ENCODE measurements at places on chromosomes 5 and 9.

DNA sequence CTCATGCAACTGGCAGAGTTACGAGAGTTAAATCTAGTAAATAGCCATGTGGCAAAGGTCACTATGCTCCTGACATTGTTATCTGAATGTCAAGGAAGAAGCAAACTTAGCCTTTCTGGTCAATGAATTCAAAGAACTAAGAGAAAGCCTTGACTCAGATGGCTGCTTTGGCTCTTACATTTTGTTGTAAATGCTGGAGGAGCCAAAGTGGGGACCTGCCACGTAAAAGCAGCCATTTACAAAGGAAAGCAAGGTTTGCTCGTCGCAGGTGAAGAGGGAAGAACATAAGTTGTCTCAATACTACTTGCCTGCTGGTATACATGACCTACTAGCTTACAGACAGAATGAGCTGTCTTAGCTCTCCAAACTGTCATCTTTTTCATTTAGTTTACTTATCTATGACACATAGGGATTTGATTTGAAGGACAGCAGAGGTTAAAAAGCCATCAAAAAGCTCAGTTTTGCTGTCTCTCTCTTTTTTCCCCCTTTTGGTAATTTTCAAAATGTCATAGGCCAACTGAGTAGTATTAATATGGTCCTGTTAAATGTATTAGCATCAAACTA is 1052.8 kb upstream of the DMAC1 start:
- peak; percentile 54 for DNase-seq

DNA sequence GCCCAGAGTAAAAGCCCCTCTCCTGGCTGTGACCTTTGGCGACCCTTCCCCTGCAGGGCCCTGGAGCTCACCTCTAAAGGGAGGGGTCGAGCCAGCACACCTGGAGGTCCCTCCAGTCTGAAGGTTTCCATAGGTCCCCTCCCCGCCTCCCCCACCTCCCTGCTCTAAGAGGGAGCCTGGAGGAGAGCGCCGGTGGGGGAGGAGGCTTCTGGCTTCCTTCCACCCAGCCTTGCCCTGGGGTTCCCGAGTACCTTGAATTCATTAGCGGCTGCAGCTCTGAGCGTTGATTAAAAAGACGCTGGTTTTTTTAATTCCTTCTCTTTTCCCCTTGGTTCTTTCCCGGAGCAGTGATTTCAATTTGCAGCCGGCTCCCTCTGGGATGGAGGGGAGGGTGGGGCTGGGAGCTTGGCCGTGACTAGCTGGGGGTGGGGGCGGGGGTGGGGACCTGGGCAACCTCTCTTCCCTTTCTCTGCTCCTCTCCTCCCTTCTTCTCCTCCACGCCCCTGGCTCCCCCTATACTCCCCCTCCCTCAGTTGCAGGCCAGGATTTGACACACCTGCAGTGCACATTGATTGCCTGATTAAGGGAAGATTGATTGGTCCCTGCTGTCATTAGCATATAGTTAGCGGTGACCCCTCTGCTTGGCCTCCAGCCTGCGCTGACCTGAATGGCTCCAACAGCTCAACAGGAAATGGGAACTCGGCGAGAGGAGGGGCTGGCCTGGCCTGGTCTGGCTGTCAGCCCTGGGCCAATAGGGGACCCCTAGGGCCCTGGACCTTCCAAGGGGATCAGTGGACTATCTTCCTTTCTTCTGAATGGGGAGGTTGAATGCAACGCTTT is 67.5 kb upstream of the RAPGEF1 start:
- no peak for DNase-seq

DNA sequence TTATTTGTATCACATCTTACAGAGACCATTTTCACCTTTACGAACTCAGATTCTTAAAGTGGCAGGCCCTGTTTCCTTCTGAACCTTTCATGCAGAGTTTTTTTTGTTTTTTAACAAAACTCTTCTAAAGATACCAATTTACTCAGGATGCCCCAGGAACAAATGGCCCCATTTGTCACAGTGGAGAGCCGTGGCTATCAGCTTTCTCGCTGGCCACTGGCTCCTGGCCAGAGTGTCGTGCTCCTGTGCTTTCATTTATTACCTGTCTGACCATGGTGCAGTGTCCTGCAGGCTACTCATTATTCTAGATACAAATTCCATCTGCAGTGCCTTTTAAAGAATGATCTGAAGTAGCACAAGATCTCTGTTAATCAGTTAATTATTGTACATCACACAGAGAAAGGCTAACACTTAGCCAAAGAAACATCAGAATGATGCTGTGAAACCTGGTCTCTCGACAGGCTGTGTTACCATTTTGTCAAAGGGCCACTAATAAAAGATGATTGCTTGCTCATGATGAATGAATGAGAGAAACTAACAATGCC is 27.8 kb downstream of the ADRA1B start:
- peak; percentile 42 for DNase-seq

- DNase-seq: no peak
These were observed 154.4 kb downstream of the PRELID2 start for GRCh38 chr5:145680767-145681166.

DNA sequence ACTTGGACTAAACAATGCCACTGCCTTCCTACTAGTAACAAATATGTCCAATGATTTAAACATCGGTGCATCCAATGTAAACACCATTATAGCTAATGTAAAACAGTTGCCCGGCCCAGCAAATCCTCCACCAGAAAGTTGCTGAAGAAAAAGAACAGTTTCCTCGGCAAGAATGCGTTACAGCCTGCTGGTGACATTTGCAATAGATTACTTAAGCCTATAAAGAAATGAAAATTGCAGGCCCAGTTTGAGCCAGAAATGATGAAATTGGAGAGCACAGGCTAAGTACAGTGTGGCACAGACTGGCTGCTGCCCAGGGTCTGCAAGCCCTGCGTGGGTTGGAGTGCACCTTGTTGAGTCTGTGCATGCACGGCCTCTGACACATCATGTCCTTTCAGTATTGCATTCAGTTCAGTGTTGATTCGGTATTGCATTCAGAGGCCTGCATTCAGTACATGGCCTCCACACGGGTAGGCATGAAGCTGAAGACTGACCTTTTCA is 406.0 kb upstream of the KLF4 start:
- DNase-seq: no peak

DNA sequence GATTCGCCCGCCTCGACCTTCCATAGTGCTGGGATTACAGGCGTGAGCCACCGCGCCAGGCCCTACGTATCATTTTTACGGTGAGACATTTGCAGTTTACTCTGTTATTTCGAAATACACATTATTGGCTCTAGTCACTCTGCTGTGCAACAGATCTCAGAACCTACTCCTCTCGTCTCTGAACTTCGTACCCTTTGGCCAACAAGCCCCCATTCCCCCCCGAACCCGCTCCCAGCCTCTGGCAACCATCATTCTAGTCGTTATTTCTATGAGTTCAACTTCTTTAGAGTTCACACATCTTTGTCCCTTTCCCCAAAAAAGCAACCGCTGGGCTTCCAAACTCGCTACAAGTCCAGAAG is 735 bp downstream of the PTGR1 start:
- peak; percentile 13 for DNase-seq

Data from cerebellar cortex (tissue), 1 donor.